ENCODE measurements at places on chromosomes 4 and X.

GRCh38 chr4:54843106-54843505 is 185.3 kb downstream of the KIT start:
- no peak for DNase-seq

DNA sequence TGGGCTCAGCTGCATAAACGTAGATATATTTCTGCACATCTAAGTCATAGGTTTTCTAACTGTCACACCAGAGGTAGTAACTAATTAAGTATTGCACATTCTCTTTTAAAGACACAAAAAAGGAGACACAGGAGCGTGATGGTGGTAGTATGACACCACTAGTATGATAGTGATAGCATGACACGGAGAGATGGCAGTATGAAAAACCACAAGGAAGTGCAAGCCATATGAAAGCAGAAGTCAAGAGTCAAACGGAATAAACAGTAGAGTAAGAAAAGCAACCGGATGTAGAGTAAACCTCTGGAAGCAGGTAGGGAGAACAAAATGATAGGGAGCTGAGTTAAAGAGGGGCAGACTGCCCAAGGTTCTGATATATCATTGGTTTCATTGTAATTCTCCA is 382.2 kb upstream of the INTU start:
- DNase-seq = no peak

DNA sequence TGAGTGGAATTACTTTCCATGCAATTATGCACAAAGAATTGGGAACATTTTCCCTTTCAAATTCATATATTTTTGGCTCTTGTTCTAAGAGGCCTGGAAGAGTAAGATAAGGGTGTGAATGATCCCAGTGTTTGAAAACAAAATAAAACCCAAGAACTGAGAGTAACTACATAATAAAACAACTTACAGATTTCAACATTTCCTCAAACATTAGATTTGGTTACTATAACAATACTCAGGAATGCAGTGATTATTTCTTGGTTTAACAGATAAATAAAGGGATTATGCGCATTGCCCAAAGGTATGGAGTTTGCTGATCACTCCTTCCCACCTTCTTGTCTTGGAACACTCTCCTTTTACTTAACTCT is 292.5 kb downstream of the CAMK2D start:
- DNase-seq = peak; percentile 88

- no peak for DNase-seq
Observed at GRCh38 chr4:24244663-24245490, 339.5 kb downstream of the DHX15 start.

GRCh38 chrX:39815631-39816030 is 282.1 kb downstream of the BCOR start:
- DNase-seq = no peak

DNA sequence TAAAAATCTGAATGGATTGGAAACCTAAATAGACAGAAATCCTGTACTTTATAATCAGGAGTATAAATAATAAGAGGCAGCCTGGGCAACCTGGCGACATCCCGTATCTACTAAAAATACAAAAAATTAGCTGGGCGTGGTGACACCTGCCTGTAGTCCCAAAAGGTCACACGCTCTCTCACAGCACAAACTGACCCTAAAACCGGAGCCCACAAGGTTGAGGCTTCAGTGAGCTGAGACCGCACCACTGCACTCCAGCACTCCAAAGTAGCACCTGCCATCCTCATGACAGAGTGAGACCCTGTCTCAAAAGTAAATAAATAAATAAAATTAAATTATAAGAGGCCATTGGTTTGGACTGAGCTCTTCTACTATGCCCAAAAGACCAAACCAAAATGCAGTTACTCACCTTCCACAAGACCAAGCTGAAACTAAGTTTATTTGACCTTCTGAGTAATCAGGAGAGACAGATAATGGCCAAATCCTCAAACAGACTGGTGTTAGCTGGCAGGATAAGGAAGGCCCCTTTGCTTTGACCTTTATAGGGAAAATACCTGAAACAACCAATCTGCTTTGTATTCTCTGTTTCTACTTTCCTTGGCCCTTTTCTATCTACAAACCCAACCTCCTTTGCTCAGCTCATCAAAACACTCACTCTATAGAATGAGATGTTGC is 3.2 kb upstream of the GRSF1 start:
- no peak for DNase-seq

GRCh38 chr4:7029212-7029611 is 14.0 kb upstream of the TADA2B start:
- no peak for DNase-seq
